HFFc6 (cell line): ENCODE measurements at places on chromosomes 7 and 10.

DNA sequence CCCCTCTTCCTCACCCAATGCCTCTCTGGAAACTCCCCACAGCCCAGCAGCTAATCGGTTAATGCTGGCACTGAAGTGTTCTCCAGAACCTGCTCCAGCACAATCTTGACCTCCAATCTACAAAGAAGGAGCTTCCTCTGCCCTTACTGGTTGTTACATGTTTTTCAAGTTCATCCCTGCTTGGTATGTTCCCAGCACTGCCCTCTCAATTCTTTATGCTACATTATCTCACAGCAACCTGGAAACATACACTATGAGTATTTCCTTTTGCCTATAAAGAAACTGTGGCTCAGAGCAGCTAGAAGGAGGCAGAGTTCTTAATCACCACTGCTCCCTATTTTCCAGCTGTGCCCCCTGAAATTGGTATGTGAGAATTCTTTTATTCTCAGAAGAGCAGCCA lies 84.1 kb upstream of the KMT2E start:
- DNase-seq, result no peak

GRCh38 chr7:27515933-27516332 lies 146.8 kb downstream of the HIBADH start:
- no peak for DNase-seq

DNA sequence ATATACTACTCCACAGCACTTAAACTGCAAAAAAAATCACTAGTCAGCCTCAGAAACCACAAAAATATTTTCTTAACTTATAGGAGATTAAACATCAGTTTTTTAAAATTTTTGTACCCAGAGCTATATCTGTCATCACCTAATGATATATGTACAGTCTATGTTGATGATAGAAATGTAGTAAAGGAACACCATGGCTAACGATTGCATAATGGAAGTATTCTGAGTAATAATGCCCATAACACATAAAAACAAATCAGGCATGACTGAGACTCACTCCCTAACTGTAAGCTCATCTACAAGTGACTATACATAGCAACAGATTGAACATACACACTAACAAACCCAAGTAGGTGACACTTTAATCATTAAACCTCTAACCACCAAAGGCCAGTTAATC lies 51.3 kb downstream of the TSPAN12 start:
- no peak for DNase-seq

GRCh38 chr7:124201768-124202349 lies 169.0 kb upstream of the TMEM229A start:
- DNase-seq, result no peak
